ENCODE measurements at places on chromosomes 6 and 20.

DNA sequence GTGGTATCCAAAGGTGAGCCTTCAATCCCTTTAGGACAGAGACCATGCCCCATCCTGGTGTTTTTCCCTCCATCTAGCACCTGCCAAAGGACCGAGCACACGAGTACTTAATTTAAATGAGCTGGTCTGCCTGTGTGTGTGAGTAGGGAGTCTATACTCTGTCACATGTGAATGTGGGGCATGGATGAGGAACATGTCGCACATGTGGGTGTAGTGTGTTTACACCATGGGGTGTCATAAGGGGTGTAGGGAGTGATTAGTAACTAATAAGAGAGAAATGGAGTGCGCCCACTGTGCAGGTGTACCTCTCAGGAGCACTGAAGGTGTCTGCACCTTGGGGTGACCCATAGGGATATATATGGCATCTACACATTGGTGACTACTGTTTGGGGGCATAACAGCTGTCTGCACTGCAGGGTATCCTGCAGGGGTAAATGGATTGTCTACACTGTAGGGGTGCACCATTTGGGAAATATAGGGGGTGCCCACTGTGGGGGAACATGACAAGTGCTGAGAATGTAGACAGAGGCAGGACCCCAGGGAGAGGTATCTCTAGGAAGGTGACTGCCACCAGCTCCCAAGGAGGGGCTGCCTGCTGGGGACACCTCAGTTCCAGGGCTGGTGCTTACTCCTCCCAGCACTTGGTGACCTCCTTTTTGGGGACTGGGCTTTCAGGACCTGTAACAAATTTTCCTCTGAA, 53.5 kb downstream of the EBF4 start:
- no peak for DNase-seq

GRCh38 chr6:100879317-100879716, 1.8 kb downstream of the ASCC3 start:
- no peak for DNase-seq

DNA sequence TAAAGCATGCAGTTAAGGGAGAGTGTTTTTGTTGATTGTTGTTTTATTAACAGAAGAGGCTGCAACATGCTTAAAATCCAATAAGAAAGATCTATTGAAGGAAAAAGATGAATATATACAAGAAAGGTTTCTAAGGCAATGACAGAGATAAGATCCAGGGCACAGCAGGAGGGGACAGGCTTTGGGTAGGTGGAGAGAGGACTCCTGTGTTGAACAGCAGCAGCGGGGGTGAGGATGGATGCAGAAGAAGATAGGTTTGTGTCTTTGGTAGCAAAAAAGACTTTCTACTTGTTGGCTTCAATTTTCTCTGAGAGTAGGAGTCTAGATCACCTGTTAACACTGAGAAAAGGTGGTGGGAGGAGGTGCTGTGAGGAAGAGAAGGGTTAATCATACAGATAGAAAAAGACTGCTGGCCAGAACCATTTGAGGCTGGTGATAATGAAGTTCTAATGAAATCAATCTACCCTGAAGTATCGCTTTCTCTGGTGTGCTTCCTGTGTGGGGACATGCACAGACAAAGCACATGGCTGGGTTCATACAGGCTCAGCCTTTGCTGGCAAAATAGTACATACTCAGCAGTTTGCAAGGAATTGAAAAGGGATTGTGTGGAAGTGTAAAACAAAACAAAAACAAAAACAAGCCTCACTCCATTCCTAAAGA, 17.2 kb upstream of the DST start:
- no peak for DNase-seq

DNA sequence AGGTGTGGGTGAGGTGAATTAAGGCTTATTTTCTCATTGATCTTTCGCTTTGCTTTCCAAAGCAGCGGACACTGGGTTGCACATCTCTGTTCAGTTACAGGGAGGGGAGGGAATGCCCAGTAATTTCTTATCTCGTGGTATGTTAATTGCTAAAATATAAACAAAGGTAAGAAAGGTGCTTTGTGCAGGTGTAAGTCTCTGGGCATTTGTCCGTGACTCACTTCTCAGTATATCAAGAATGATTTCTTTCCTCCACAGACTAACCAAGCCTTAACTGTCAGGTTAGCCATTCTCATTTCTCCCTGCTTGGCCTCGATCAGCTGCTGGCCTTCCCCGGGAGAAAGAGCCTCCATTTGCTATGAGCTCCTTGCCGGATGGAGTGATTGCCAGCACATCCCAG, 862.1 kb downstream of the KIF16B start:
- no peak for DNase-seq

GRCh38 chr6:3340894-3341293, 82.1 kb downstream of the PSMG4 start:
- no peak for DNase-seq

DNA sequence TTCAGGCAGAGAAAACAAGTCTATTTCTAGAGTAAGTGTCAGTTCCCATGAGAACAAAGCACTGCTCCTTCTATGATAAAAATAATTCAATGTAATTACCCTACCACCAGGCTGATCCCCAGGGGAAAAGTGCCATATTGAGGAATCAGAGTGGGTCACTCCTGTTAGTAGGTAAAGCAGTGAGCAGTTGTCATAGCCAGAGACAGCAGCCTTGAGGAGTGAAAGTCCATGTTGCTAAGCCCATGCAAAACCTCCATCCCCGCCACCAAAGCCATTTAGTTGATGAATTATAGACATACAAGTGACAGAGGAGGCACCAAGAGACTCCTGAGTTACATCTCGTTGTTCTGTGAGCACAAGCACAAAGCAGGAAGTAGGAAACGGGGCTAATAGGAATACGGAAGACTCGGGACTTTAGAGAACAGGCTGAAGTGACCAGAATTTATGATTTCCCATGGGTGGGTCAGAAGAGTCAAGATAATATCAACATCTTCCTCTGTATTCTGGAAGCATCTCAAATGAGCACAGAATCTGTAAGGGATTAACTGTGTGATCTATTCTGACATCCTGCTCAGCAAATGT, 197.9 kb downstream of the MAFB start:
- DNase-seq: no peak

Data from activated CD8-positive, alpha-beta memory T cell treated with anti-CD3 and anti-CD28 coated beads, Interleukin-2, amount 50 U/mL, for 4 hours (primary cell).